GM13976 (cell line): ENCODE measurements at places on chromosomes 12 and 14.

DNA sequence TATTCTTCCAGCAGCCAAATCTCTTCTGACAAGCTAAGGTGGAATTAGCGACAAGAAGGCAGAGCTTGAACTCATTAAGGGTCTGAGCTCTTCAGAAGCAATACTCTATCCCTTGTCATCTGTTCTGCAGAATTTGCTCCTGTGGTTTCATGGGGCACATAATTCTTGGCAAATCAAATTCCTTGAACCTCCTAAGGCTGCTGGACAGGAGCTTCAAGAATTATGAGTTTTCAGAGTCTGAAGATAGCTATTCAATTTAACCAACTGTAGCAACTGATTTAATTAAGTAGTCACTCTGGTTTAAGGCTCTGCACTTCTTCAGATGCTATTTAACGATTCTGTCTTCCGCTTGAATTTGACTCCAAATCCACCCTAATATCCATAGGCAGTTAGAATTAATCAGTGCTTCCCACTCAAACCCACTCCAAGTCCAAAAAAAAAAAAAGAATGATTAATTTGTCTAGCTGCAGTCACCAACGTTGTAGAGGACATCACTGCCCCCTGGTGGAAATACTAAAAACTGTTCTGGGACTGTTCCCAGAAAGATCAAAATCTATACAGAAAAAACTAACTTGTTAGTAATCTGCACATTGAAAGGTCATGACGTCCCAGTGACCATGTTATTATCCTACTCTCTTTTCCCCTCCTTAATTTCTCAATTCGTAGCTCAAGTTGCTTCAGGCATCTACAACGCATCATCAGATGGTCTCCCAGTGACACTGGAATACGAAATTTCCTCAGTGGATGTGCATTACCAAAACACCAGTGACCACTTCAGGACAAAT is 169.9 kb downstream of the KIF21A start:
- no peak for DNase-seq

DNA sequence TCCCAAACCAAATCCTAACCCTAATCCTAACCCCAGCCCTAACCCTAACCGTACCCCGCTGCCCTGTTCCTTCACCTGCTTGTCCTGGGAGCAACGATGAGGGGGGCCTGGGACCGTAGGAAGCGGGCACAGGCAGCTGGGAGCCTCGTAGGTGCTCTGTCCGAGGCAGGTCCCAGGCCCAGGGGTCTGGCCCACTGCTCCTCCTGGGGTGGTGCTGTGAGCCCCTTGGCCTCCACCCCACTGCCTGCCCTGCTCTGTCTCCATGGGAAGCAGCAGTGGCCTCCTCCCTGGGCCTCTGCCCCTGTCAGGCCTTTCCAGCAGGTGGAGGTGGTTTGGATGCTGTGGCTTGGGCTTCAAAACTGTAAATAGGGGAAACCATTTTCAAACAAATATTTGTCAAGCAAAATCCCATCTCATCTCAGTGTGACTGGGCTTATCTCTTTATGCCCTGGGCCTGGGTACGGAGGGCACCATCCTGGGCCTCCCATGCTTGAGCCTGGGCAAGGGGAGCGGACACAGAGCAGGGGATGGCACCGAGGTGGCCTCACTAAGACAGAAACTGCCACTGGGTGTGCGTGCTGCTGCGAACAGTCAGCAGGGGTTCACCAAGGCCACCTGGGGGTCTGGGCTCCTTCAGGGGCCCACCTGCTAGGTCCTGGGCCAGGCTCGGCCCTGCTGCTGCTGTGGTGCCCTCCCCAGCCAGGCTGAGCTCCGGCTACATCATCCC is 3.7 kb upstream of the BEGAIN start:
- DNase-seq: no peak

DNA sequence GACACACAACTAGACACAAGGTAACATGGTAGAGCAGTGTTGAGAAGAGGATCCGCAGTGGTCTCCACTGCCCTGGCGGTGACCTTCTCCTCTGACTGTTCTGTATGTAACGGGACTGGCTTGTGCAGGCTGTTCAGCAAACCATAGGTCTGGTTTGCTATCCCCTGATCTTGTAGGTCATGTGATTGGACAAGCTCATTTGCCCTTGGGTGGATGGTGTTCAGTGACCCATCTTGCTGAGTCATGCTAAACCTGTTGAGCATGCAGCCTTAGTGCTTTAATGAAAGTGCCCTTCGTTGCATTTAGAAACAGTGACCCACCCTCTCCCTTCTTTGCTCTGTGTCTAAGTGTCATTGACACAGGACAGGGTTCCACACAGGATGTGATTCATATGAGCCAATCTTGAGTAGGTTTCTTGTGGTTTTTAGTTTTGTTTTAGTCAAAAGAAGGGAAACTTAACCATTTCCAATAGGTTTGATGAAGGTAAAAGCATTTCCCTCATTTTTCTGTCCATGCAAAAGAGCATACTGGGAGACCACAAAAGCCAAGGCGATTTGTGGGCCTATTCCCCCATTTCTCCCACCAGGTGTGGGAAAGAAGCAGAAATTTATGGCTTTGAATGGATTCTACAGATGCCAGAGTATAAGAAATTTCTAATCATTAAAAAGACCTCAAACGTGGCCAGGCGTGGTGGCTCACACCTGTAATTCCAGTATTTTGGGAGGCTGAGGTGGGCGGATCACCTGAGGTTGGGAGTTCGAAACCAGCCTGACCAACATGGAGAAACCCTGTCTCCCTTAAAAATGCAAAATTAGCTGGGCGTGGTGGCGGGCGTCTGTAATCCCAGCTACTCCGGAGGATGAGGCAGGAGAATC is 32.6 kb upstream of the HIF1A start:
- peak; percentile 56 for DNase-seq

GRCh38 chr12:48045965-48046518 is 41.8 kb upstream of the COL2A1 start:
- DNase-seq: no peak

- DNase-seq: no peak
These were observed 394.8 kb downstream of the LRFN5 start for GRCh38 chr14:42001431-42001830.
